Bronchial epithelial cell (primary cell): ENCODE measurements at places on chromosomes 1 and 21. TPM values are rescaled to one million over a fixed set of nuclear protein-coding genes. Genes with fewer than 3 reads are reported as not detected.
A peak's percentile ranks its signal among the peaks of the same experiment; 100 is the strongest.

Gene INSRR
- total RNA-seq: not detected in 2 replicates

- no peak for DNase-seq
These were observed 45.5 kb downstream of the VPS13D start for GRCh38 chr1:12275370-12275769.

DNA sequence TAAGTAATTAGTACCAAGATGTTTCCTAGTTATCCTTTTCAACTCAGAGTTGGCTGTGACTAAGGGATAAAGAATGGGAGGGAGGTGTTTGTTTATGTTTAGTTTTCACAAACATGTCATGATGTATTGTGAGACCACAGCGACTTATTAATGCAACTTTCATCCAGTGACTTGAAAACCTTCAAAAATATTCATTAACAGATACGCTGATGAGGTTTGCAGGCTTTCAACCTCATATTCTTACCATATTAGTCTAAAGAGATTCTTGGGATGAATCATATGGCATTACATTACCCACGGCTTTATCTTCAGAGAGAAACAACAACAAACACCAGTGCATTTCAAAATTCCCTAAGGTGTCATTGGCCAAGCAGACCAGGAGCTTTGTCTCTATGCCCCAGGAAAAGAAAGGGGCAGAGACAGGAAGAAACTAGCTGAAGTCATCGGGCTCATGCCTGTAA lies 36.4 kb downstream of the PALMD start:
- peak; percentile 83 for DNase-seq

DNA sequence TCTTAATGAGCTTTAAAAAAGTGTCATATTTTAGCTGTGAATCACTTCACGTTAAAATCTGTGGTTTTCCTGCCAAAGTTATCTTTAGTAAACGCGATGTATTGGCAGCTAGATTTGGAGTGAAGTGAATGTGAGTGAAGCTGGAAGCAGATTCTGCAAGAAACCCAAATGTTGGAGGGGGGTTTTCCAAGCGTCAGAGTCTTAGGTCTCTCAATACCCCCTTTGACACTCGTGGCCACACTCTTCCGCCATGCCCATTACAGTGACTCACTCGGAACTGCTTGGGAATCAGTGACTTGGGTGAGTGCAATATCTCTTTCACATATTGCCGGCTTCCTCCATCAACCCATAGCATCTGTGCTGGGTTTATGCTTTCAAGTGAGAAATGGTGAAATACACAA lies 17.5 kb downstream of the B3GALT5 start:
- DNase-seq: no peak

DNA sequence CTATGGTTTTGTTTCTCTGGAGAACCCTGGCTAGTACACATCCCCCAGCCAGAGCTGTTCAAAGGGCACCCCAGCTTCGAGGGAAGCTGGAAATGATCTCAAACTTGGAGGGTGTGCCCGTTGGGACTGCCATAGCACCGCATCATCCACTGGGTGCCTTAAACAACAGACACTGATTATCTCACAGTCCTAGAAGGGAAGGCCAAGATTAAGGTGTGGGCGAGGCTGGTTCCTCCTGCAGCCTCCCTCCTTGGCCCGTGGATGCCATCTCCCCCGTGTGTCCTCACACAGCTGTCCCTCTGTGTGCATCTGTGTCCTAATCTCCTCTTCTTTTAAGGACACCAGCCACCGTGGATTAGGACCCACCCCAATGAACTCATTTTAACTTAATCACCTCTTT lies 4.2 kb upstream of the IBA57 start:
- peak; percentile 59 for DNase-seq

Gene MROH9
- total RNA-seq: not detected in 2 replicates

DNA sequence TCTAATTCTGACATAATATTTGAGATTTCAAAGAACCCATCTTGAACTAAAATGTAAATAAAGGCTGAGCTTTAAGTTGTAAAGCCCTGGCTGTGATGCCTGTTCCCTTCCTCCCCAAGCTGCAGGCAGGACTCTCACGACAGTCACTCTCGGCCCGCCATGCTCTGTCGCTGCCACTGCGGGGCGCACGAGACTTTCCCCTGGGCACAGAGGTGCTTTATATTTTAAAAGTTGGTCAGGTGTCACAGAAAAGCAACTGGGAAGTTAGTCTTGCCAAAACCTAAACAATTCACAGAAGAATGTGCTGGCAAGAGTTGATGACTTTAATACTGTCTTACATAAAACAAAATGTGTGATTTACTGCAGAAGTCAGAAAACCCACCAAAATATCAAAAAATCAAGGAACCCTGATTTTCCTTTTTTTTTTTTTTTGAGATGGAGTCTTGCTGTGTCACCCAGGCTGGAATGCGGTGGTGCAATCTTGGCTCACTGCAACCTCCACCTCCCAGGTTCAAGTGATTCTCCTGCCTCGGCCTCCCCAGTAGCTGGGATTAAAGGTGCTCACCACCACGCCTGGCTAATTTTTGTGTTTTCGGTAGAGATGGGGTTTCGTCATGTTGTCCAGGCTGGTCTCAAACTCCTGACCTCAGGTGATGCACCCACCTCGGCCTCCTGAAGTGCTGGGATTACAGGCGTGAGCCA lies 10.7 kb downstream of the LRRC47 start:
- DNase-seq: peak; percentile 20

Gene C1orf210
- total RNA-seq: 3.4 and 11.4 TPM in 2 replicates

Gene S100A13
- total RNA-seq: 44.5 and 69.8 TPM in 2 replicates

Gene CLEC20A
- total RNA-seq: not detected in 2 replicates
